ENCODE measurements at places on chromosomes 12 and 14. TPM values are rescaled to one million over a fixed set of nuclear protein-coding genes. Genes with fewer than 3 reads are reported as not detected.
A peak's percentile ranks its signal among the peaks of the same experiment; 100 is the strongest.

- H3K4me3 ChIP-seq: no peak overlapping the region
These were observed 8.5 kb downstream of the CTDSP2 start for GRCh38 chr12:57837864-57838562.

DNA sequence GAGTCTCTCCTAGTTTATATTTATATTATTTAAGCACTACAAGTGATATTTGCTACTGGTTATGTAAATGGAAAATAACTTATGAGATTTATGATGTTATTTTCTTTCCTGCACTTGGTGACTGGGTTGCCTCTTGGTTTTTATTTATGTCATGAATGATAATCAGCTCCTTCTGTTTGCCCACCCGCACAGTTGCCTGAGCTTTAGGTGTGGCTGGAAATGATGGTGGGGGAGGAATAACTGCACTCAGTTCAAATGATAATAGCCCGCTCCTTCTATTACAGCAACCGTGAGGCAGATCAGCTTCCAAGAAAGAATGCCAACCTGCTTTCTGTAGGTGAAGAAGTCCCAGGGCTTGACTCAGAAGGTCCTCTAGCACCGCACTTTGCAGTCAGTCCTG lies 190.2 kb upstream of the CAND1 start:
- no peaks in the 10 kb centered on the region for H3K36me3 ChIP-seq
- H3K4me3 ChIP-seq: no peak overlapping the region
- H3K4me1 ChIP-seq: no peaks in the 10 kb centered on the region

The LHX5 gene
- not detected for total RNA-seq

The RNASE7 gene
- 0.30 TPM for total RNA-seq

The IGF1 gene
- total RNA-seq: 1.6 TPM

GRCh38 chr14:49461529-49462401 lies 124.4 kb downstream of the RPS29 start:
- no peak overlapping the region for H3K4me3 ChIP-seq
- H3K27me3 ChIP-seq: no peaks in the 10 kb centered on the region
- peak; percentile 78 for DNase-seq
- no peaks in the 10 kb centered on the region for H3K36me3 ChIP-seq
- H3K4me1 ChIP-seq: no peaks in the 10 kb centered on the region
- no peak overlapping the region for H3K27ac ChIP-seq

DNA sequence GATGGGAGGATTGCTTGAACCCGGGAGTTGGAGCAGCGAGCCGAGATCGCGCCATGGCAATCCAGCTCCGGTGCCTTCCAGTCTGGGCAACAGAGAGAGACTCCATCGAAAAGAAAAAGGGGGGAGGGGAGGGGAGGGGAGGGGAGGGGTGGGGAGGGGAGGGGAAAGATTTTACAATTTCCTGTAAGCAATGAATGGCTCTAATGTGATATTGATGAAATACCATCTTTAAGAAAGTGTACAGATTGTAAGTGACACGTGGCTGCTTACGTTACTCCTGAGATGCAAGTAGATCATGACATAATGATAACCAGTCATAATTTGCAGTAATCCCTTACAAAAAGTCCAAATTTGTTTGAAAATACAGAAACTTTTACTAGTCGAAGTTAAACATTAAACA lies 1.4 kb downstream of the SLC25A21 start:
- no peak overlapping the region for H3K4me3 ChIP-seq
- H3K4me1 ChIP-seq: no peaks in the 10 kb centered on the region
- no peaks in the 10 kb centered on the region for H3K27me3 ChIP-seq
- no peak overlapping the region for H3K27ac ChIP-seq
- H3K36me3 ChIP-seq: no peaks in the 10 kb centered on the region
- DNase-seq: no peak

The ARHGAP9 gene
- total RNA-seq: 5.5 TPM

DNA sequence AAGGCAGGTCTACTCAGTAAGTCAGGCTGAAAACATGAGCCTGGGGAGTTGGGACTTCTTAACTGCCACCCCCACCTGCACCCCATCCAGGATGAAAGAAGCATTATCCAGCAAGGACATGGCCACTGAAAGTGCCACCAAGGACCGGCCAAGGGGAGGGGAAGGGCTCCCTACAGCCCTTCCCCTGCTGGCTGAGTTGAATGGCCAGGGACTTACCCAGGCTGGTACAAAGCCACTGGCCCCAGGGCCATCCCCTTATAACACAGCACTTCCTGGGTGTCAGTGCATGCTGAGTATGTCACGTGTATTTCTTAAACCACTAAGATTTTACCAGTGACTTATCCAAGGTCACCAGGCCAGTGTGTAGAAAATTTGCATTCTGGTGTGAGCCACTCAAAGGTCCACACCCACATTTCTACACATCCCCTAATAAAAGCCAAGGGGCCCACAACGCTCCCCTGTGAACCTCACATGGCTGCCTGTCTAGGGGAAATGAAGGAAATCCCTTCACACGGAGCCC lies 29.3 kb upstream of the ZFP36L1 start:
- no peak overlapping the region for H3K27ac ChIP-seq
- H3K27me3 ChIP-seq: no peaks in the 10 kb centered on the region
- H3K4me3 ChIP-seq: no peak overlapping the region
- H3K36me3 ChIP-seq: no peaks in the 10 kb centered on the region
- no peaks in the 10 kb centered on the region for H3K4me1 ChIP-seq
- DNase-seq: no peak

GRCh38 chr14:53124786-53125185 lies 28.3 kb downstream of the DDHD1 start:
- H3K27ac ChIP-seq: no peak overlapping the region
- H3K27me3 ChIP-seq: no peaks in the 10 kb centered on the region
- no peaks in the 10 kb centered on the region for H3K4me1 ChIP-seq
- no peak for DNase-seq
- no peaks in the 10 kb centered on the region for H3K36me3 ChIP-seq
- H3K4me3 ChIP-seq: no peak overlapping the region

DNA sequence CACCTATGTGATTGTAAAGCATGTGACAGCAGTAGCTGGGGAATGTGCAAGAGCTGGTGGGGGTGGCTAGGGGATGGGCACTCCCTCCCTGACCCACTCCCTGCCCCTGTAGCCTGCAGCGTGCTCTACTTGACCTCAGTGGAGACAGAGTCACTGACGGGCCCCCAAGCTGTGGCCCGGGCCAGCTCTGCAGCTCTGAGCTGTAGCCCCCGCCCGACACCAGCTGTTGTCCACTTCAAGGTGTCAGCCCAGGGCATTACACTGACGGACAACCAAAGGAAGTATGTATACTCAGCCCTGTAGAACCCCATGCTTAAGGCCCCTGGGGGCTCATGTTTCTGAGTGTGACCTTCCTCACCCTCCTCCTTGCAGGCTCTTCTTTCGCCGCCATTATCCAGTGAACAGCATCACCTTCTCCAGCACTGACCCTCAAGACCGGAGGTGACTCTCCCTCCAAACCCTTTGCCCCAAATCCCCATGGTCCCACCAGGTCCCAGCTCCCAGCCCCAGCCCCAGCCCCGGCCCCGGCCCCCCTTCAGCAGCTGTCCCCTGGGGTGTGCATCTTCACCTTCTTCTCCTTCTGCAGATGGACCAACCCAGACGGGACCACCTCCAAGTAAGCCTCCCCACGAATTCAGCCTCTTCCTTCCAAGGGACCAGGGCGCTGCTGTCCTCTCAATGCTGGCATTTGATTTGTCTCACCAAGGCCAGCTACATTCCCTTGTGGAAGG lies 13.3 kb downstream of the TNS2 start:
- H3K4me3 ChIP-seq: no peak overlapping the region
- no peaks in the 10 kb centered on the region for H3K36me3 ChIP-seq
- DNase-seq: peak; percentile 20
- peaks cover 12% of the 10 kb centered on the region for H3K4me1 ChIP-seq

GRCh38 chr12:25386831-25387731 lies 136.4 kb upstream of the KRAS start:
- H3K36me3 ChIP-seq: no peaks in the 10 kb centered on the region
- H3K4me1 ChIP-seq: peaks cover 11% of the 10 kb centered on the region
- peak overlapping the region; percentile 55 for H3K4me3 ChIP-seq
- peak; percentile 91 for DNase-seq
- H3K27ac ChIP-seq: peak overlapping the region; percentile 98

DNA sequence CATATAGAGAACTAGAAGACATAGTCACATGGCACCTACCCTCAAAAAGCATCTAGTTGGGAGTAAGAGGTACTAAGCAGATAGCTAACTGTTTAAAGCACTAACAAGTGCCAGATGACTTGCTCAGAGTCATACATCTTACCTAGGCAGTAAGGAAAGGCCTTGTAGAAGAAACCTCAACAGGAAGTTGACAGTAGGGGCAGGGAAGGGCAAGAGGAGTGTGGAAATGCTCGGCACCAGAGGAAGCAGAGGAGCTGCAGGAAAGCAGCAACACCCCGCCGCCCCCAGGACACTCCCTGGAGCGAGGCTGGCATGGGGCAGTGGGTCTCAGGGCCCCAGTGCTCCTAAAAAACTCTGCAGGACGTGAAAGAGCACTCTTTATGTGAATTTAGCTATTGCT lies 92.9 kb downstream of the PPP2R5C start:
- H3K27me3 ChIP-seq: no peaks in the 10 kb centered on the region
- no peaks in the 10 kb centered on the region for H3K36me3 ChIP-seq
- H3K4me3 ChIP-seq: no peak overlapping the region
- H3K27ac ChIP-seq: no peak overlapping the region
- peaks cover 17% of the 10 kb centered on the region for H3K4me1 ChIP-seq

DNA sequence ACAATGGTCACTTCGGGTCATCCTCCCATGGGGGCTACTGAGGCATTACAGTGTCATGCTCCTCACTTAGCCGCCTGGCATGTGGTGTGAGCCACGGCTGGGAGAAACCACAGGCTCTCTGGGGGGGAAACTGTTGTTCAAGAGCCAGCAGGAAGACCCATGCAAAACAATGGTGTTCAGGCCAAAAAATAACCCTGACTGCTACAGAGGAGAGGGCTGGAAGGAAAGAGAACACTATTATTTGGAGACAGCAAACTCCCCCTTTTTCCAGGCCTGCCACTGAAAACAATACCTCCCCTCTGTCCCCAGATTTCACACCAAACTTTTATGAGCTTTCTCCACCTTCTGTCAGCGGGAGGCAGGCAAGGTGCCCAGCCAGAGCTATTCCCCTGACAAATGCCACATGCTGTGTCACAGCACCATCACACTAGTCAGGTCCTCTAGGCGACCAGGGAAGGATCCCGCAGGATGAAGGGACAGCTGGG lies 83.7 kb downstream of the CHGA start:
- H3K27ac ChIP-seq: peak overlapping the region; percentile 32
- peaks cover 13% of the 10 kb centered on the region for H3K4me1 ChIP-seq
- H3K36me3 ChIP-seq: no peaks in the 10 kb centered on the region
- H3K4me3 ChIP-seq: no peak overlapping the region

DNA sequence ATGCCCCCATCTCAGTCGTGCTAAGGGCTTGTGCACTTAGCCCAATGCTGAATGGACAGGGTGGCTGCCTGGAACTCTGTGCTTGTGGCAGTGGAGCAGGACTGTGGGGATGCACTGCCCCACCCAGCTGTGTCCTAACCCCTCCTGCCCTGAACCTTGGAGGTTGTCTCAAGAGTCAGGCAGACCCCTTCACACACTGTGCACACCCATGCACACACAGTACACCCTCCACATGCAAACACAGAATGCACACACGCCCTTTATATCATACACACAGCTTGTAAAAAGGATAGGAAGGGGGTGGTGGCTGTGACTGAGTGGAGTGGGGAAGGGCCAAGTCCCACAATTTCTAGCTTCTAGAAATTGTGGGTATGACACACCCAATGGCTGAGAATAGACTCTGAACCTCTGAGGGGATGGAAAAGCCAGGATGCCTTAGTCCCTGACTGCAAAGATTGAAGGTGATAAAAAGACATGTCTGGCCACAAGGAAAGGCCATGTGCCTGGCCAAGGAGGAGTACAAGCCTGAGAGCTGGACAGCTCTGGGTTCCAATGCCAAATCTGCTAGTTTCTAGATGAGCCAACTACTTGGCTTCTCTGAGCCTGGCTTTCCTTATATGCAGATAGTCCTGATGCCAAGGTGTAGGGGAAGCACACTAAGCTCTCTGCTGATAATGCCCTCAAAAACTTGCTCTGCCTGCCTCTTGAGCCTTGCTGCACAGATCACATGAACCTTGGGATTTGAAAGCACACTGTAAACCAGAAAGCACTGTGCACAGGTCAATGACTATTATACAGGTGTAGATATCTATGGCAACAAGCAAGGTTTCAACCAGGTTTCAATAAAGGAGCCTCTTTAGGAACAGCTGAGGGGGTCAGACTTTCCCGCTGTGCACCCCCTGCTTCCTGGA lies 8.4 kb downstream of the KRT8 start:
- H3K4me1 ChIP-seq: peaks cover 6% of the 10 kb centered on the region
- no peaks in the 10 kb centered on the region for H3K27me3 ChIP-seq
- H3K36me3 ChIP-seq: no peaks in the 10 kb centered on the region
- H3K4me3 ChIP-seq: no peak overlapping the region

The ADAMTS20 gene
- total RNA-seq: not detected

The PZP gene
- total RNA-seq: 0.05 TPM

DNA sequence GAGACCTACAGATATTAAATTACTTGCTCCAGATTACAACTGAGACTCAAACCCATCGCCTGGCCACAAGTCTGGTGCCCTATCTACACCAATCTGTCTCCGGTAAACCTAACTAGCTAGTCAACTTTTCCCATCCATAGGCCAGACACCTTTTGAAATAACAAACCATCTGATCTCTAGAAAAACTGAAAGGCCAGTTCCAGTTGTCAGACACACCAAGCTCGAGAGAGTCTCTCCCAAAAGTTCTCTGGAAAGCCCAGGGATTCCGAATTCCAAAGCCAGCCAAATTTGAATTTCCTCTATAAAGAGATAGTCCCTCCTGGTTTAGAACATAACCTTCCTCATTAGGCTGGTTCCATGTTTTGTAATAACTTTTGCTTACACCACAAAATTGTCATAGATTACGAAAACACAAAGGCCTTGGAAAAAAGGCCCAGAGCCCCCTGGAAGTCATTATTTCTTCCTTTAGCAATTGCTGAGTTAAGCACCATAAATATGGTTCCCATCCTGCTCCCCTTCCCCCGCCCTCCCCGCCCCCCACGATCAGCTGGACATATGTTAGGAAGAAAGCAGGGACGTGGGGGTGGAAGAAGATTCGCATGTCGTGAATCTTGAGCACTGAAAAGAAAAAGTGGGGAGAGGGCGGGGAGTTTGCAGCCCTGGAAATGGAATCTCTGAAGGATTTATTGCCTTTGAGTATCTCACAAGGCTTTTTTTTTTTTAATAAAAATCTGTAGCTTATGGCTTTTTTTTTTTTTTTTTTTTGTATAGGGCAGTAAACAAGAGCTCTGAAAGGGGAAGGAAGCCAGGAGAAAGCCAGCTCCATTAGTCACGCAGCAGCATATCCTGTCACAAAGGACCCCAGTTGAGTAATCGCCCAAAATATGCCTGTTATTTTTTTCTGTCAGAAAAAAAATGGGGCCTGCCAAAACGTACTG lies 110.4 kb downstream of the ZFP36L1 start:
- H3K4me3 ChIP-seq: no peak overlapping the region
- H3K27ac ChIP-seq: peak overlapping the region; percentile 74
- DNase-seq: peak; percentile 44
- no peaks in the 10 kb centered on the region for H3K27me3 ChIP-seq
- no peaks in the 10 kb centered on the region for H3K36me3 ChIP-seq

The RIPK3 gene
- total RNA-seq: 38.2 TPM

- H3K4me3 ChIP-seq: no peak overlapping the region
- H3K36me3 ChIP-seq: no peaks in the 10 kb centered on the region
- H3K4me1 ChIP-seq: no peaks in the 10 kb centered on the region
- no peak for DNase-seq
- H3K27ac ChIP-seq: no peak overlapping the region
These were observed 147.5 kb upstream of the LHX5 start for GRCh38 chr12:113619202-113619601.

The SRP54 gene
- total RNA-seq: 43.5 TPM

The GLI1 gene
- total RNA-seq: 2.0 TPM

GRCh38 chr12:67698672-67699581 lies 50.4 kb downstream of the DYRK2 start:
- no peaks in the 10 kb centered on the region for H3K27me3 ChIP-seq
- H3K36me3 ChIP-seq: no peaks in the 10 kb centered on the region
- no peaks in the 10 kb centered on the region for H3K4me1 ChIP-seq
- no peak overlapping the region for H3K4me3 ChIP-seq
